ENCODE measurements at places on chromosomes 4 and X. TPM values are rescaled to one million over a fixed set of nuclear protein-coding genes. Genes with fewer than 3 reads are reported as not detected.

Gene SLC4A4
- total RNA-seq: 5.3 TPM

GRCh38 chrX:9188117-9188516 lies 154.2 kb upstream of the FAM9B start:
- DNase-seq: no peak

DNA sequence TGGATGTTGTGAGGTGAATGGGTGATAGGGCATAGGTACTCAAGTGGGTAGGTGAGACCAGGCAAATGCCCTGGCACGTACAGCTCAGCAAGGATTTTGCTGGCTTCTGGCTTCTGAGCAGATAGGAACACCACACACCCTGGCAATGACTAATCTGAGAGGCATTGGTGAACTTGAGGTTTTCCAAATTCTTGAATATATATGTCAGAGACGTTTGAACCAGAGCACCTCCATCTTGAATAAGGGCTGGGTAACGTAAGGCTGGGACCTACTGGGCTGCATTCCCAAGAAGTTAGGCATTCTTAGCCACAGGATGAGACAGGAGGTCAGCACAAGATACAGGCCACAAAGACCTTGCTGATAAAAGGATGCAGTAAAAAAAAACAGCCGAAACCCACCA lies 204.5 kb downstream of the NLGN4X start:
- no peak for DNase-seq

DNA sequence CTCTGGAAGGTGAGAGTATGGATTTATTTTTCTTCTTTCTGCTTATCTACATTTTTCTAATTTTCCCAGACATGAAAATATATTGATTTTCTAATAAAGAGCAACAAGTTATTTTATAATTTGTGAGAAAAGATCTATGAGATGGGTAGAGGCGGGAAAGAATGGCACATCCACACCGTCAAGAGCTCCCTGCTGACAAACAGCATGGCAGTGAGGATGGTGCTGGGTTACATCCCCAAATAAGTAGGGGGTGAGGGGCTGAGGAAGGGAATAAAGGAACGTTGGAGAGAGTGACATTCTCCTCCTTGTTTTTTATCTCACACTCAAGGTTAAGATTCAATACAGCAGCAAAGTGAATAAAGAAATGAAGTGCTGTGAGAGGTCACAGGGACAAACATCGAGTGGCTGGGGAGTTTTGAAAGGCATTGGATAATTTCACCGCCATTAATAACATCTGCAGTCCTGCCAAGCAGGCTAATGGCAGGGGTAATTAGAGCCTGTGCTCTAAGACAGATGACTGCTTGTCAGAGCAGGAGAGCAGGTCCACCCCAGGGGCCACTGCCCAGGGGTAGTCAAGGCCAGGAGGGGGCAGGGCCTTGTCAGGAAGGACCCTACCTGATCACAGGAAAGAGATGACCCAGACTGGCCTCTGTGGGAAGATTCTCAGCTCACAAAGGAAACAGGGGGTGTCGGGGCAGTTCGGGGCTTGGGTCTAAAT lies 323.8 kb downstream of the FBXW7 start:
- DNase-seq: no peak

Gene YIPF6
- 14.3 TPM for total RNA-seq

DNA sequence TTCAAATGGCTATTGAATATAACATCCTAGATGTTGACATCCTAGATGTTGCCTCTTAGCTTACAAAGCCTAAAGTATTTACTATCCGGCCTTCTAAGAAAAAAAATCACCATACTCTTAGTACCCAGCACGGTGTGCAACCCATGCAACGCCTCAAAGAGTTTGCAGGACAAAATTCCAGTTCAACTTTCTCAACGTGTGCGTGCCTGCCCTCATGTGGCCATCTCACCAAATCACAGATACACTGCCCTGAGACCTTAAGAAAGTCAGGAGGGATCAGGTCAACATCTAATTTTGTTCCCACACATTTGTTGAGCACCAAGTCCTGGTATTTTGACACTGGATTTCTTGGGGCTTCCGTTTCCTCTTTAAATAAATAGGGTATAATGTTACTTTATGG lies 68.3 kb downstream of the CRMP1 start:
- no peak for DNase-seq

DNA sequence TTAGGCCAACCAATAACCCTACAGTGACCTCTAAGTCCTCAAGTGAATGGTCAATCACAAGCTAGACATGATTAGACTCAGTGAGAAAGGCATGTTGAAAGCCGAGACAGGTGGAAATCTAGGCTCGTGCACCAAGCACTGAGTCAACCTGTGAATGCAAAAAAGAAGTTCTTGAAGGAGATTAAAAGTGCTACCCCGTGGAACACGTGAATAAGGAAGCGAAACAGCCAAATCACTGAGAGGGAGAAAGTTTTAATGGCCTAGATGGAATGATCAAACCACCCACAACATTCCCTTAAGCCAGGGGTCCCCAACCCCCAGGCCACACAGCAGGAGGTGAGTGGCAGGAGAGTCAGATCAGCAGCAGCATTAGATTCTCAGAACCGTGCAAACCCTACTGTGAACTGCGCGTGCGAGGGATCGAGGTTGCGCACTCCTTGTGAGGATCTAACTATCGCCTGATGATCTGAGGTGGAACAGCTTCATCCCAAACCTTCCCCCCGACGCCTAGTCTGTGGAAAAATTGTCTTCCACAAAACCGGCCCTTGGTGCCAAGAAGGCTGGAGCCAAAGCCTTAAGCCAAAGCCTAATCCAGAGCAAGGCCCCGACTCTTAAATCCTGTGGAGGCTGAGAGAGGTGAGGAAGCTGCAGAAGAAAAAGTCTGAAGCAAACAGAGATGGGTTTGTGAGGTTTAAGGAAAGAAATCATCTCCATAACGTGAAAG lies 19.5 kb upstream of the PDE6B start:
- no peak for DNase-seq

DNA sequence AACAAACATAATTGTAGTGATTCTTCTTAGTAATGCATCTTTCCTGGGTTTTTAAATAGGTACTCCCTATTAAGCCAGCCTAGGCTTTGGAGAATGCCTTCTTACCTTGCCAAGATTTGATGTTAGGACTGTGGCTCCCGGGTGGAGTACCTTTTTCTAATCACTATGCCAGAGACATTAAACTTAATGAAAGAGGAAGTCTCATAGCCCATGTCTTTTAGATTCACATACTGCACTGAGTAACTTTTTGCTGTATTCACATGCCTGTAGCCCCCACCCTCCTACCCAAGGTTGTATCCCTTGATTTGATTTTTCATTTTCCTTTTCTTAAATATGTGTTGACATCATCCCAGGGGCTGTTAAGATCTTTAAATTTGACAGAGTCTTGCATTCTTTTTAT lies 104.2 kb upstream of the TLR2 start:
- DNase-seq: no peak

DNA sequence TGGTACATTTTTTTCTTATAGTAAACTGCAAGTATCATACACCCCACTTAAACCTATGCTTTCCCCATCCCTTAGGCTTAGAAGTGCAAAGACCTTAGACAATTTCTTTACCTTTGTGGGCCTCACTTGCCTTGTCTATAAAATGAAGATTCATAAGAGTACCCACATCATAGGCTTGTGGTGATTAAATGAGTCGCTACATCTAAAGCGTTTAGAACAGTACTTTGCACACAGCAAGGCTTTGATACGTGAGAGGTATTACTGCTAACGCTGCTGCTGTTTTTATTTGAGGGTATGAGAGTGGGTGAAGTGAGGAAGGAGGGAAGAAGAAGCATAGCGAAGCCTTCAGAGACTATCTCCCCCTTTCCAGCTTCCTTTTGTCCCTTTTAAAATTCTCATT lies 87.8 kb upstream of the RPS6KA3 start:
- no peak for DNase-seq

- DNase-seq: no peak
These were observed 33.5 kb upstream of the STOX2 start for GRCh38 chr4:183871581-183871980.

Gene IL21
- not detected for total RNA-seq

- DNase-seq: no peak
These were observed 113.2 kb downstream of the USP9X start for GRCh38 chrX:41198410-41198809.

GRCh38 chr4:7336732-7337131 lies 98.0 kb downstream of the PSAPL1 start:
- no peak for DNase-seq

Measured in activated CD8-positive, alpha-beta T cell treated with anti-CD3 and anti-CD28 coated beads, Interleukin-2, amount 10 ng/mL, durations not matched to agents 7 days and 5 days (primary cell).